ENCODE measurements at places on chromosomes 1 and 21. TPM values are rescaled to one million over a fixed set of nuclear protein-coding genes. Genes with fewer than 3 reads are reported as not detected.
A peak's percentile ranks its signal among the peaks of the same experiment; 100 is the strongest.

DNA sequence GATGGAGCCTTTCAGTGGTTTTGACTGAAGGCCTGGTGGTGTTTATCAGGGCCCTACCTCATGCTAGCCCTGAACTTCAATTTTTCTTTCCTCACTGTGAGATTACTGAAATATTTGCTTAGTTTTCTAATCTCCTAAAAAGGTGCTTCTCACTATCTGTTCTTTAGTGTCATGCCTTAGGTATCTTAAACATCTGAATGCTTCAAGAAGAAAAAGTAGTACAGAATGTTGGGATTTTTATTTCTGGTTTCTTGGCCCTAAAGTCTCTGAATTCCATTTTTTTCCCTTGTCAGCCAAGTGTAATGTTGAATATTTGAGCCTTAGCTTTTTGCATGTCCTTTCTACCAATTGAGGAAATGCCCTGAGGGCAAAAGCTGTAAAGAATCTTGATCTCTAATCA lies 47.9 kb upstream of the PRKACB start:
- no peak overlapping the region for H3K4me3 ChIP-seq
- no peaks in the 10 kb centered on the region for H3K36me3 ChIP-seq
- H3K27me3 ChIP-seq, result no peaks in the 10 kb centered on the region
- H3K27ac ChIP-seq, result no peak overlapping the region
- H3K4me1 ChIP-seq, result no peaks in the 10 kb centered on the region
- no peak for DNase-seq

- H3K27ac ChIP-seq, result no peak overlapping the region
- H3K4me3 ChIP-seq, result no peak overlapping the region
Observed at GRCh38 chr1:45833361-45833760, 29.9 kb downstream of the MAST2 start.

DNA sequence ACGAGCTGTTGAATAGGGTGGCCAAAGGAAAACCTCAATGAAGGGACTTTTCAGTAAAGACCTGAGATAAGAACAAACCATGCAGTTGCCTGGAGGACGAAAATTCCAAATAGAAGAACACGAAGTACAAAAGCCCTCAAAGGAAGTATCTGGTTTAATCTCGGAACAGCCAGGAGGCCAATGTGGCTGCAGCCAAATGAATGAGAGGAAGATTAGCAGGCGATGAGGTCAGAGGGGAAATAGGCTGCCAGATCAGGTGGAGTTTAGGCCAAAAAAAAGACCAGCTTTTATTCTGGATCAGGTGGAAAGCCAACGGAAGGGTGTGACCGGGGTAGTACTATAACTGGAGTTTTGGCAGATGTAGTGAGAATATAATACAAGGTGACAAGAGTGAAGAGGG lies 43.7 kb downstream of the SRSF11 start:
- no peaks in the 10 kb centered on the region for H3K27me3 ChIP-seq
- H3K4me1 ChIP-seq, result no peaks in the 10 kb centered on the region
- H3K27ac ChIP-seq, result no peak overlapping the region
- DNase-seq, result no peak

GRCh38 chr1:230834292-230834691 lies 34.0 kb downstream of the C1orf198 start:
- no peaks in the 10 kb centered on the region for H3K36me3 ChIP-seq
- no peak overlapping the region for H3K27ac ChIP-seq
- H3K4me3 ChIP-seq, result no peak overlapping the region

GRCh38 chr1:209527372-209527771 lies 56.1 kb upstream of the CAMK1G start:
- no peak overlapping the region for H3K4me3 ChIP-seq
- no peak overlapping the region for H3K27ac ChIP-seq
- peaks cover 5% of the 10 kb centered on the region for H3K4me1 ChIP-seq
- H3K36me3 ChIP-seq, result no peaks in the 10 kb centered on the region

DNA sequence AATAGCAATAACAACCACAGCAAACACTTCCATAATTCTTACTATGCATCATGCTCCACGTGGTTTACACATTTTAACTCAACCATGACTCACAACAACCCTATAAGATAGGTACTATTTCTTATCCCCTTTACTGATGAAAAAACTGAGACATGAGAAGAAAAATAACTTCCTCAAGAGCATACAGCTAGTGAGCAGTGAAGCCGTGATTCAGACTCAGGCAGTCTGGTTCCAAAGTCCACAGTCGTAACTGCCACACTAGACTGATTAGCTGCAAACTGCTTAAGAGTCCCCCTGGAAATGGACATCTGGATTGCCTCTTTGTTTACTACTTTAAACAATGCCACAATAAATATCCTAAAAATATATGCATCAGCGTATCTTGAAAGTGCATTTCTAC lies 55.7 kb downstream of the PLD5 start:
- H3K4me1 ChIP-seq, result no peaks in the 10 kb centered on the region
- H3K27ac ChIP-seq, result no peak overlapping the region
- H3K36me3 ChIP-seq, result no peaks in the 10 kb centered on the region
- no peak overlapping the region for H3K4me3 ChIP-seq
- DNase-seq, result no peak

DNA sequence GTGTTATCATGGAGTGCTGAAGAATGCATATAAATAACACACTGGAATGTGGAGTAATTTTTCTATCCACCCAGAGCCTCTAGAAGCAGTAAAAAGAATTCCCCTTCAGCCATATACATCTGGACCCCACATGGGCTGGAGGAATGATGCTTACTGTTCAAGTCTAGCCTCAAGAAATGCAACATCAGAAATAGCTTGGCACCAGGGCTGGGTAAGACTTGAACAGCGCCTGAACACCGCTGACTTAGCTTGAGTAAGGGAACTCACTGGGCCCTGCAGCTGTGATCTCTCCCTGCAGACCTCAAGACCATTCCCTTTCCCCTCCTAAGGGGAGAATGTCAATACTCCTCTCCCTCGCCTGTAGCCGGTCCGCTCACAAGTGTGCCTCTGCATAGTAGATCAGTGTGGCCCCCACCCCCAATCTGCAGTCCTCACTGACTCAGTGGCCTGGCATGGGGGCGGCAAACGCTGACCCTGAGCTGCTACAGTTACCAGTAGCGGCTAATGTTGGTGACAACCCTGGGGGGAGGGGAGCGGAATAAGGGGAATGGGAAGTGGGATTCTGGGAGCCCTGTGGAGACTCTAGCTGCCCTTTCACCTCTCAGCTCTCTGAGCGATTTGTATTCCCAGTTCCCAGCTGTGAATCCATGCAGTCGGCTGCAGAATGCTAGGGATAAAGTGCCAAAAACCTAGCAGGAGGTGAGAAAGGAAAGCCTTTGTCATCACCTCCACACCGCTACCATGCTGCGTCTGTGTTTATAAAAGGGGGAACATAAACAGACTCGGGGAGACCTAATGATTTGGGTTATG lies 483.9 kb downstream of the DISC1 start:
- no peak overlapping the region for H3K27ac ChIP-seq
- peak; percentile 16 for DNase-seq
- no peaks in the 10 kb centered on the region for H3K27me3 ChIP-seq
- no peaks in the 10 kb centered on the region for H3K36me3 ChIP-seq
- no peaks in the 10 kb centered on the region for H3K4me1 ChIP-seq

DNA sequence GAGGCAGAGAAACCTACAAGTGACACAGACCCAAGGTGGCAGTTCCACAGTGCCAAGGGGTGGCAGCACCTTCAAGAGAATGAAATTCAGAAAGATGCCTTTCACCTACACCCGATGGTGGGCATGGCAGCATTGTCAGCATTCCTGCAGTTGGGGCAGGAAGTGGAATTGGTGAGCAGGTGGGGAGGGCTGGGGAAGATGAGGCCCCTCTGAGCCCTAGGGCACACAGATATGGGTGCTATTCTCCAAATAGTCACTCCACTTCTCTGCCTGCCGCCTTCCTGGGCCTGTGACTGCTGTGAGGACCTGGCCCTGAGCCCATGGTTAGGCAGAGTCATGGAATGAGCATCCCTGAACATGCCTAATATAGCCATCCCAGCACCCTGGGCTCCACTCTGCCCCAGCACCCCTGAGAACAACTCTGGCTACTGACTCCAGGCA lies 8.3 kb downstream of the SHISA4 start:
- no peak overlapping the region for H3K27ac ChIP-seq
- H3K27me3 ChIP-seq, result no peaks in the 10 kb centered on the region
- no peaks in the 10 kb centered on the region for H3K4me1 ChIP-seq

- H3K36me3 ChIP-seq, result no peaks in the 10 kb centered on the region
- H3K27ac ChIP-seq, result no peak overlapping the region
- no peak overlapping the region for H3K4me3 ChIP-seq
- DNase-seq, result no peak
- no peaks in the 10 kb centered on the region for H3K27me3 ChIP-seq
Observed at GRCh38 chr1:162456323-162456722, 41.3 kb upstream of the UHMK1 start.

GRCh38 chr1:76336931-76337371 lies 262.4 kb downstream of the ST6GALNAC3 start:
- no peak overlapping the region for H3K27ac ChIP-seq
- H3K4me1 ChIP-seq, result no peaks in the 10 kb centered on the region
- H3K27me3 ChIP-seq, result no peaks in the 10 kb centered on the region
- H3K4me3 ChIP-seq, result no peak overlapping the region
- peak; percentile 35 for DNase-seq

GRCh38 chr1:197799271-197799670 lies 24.0 kb upstream of the DENND1B start:
- no peaks in the 10 kb centered on the region for H3K27me3 ChIP-seq
- H3K27ac ChIP-seq, result no peak overlapping the region
- no peak overlapping the region for H3K4me3 ChIP-seq
- H3K36me3 ChIP-seq, result no peaks in the 10 kb centered on the region

GRCh38 chr1:112389689-112390088 lies 6.3 kb upstream of the CTTNBP2NL start:
- no peaks in the 10 kb centered on the region for H3K27me3 ChIP-seq
- no peak overlapping the region for H3K4me3 ChIP-seq
- no peak for DNase-seq

- no peak overlapping the region for H3K4me3 ChIP-seq
- DNase-seq, result no peak
- H3K36me3 ChIP-seq, result no peaks in the 10 kb centered on the region
- H3K27ac ChIP-seq, result no peak overlapping the region
Observed at GRCh38 chr1:154006136-154006535, 15.6 kb downstream of the RPS27 start.

DNA sequence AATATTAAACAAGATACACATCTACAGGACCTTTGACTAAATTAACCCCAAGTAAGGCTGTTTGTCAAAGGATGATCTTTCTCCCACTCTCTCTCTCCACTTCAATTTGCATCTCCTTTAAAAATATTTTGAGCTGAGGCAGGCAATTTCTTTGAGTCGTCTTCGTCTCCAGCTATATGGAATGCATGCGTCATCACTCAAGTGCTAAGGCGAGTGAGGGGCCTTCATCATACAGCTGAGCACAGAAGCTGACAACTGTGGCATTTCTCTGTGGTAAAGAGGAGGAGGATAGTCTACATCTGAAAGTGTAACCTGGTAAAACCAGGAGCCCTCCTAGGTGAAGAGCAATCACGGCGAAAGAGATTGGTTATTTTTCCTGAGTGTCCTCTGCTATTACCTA lies 7.6 kb downstream of the EPHX4 start:
- DNase-seq, result no peak
- H3K4me3 ChIP-seq, result no peak overlapping the region
- no peak overlapping the region for H3K27ac ChIP-seq

- no peak overlapping the region for H3K27ac ChIP-seq
- no peak overlapping the region for H3K4me3 ChIP-seq
Observed at GRCh38 chr1:106780066-106780465, 276.4 kb upstream of the PRMT6 start.

GRCh38 chr21:25788677-25789076 lies 53.9 kb downstream of the GABPA start:
- H3K27me3 ChIP-seq, result no peaks in the 10 kb centered on the region
- H3K4me1 ChIP-seq, result peaks cover 6% of the 10 kb centered on the region
- no peak overlapping the region for H3K27ac ChIP-seq
- no peak for DNase-seq

The GJA5 gene
- polyA plus RNA-seq, result 36.4 TPM

The GJA9 gene
- polyA plus RNA-seq, result not detected

The NBPF10 gene
- 0.22 TPM for polyA plus RNA-seq
